H1 (cell line): ENCODE measurements at places on chromosomes 1 and 21.

DNA sequence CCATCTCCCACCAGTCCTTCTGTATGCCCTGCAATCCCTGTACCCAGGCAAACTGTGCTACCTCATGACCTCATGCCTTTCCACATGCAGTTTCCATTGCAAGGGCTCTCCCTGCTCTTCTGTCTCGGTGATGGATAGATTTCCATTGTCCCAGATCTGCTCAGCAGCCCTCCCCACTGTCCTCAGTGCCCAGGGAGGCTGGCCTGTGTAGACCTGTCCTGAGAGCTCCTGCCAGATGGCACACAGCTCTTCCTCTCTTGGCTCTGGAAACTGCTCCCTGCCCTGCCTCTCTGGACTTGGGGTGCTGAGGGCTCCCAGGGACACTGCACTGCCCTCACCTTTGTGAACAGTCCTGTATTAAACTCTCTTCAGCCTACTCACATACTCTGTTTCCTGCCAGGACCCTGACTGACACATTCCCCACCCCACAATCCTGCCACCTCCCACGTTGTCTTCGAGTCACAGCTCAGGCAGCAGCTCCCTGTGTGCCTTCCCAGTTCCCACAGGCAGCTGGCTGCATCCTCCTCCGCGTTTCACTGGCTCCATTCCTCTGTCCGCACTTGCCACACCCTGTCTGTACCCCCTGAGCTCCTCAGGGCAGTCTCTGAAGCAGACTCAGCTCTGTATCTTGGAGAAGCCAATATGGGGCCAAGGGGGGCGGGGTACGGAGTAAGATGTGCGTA, 57.0 kb downstream of the SPATA46 start:
- no peaks in the 10 kb centered on the region for H3K36me3 ChIP-seq
- H3K4me3 ChIP-seq: no peak overlapping the region
- H3K27me3 ChIP-seq: no peaks in the 10 kb centered on the region
- DNase-seq: no peak

- no peaks in the 10 kb centered on the region for H3K4me1 ChIP-seq
- H3K27me3 ChIP-seq: no peaks in the 10 kb centered on the region
- H3K27ac ChIP-seq: no peak overlapping the region
These were observed 112.2 kb downstream of the RYR2 start for GRCh38 chr1:237154157-237154556.

DNA sequence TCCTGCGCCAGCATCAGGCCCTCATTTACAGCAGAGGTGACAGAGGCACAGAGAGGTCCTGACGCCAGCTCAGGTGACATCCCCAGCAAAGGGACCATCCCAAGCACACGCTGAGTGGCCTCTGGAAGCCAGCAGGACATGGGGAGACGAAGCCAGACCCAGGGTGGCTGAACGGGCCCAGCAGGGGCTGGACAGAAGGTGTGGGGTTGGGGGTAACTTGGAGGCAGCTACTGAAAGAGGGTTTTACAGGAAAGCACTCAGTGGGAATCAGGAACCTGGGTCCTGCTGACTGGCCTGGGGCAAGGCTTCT, 1.6 kb upstream of the ARHGEF16 start:
- H3K4me1 ChIP-seq: peaks cover 11% of the 10 kb centered on the region
- no peak overlapping the region for H3K4me3 ChIP-seq
- no peak for DNase-seq
- H3K27ac ChIP-seq: no peak overlapping the region
- no peaks in the 10 kb centered on the region for H3K27me3 ChIP-seq

GRCh38 chr1:1089731-1090423, 15.8 kb upstream of the RNF223 start:
- no peaks in the 10 kb centered on the region for H3K27me3 ChIP-seq
- H3K27ac ChIP-seq: no peak overlapping the region
- no peak overlapping the region for H3K4me3 ChIP-seq
- H3K4me1 ChIP-seq: no peaks in the 10 kb centered on the region
- no peaks in the 10 kb centered on the region for H3K36me3 ChIP-seq

GRCh38 chr1:153428791-153429190, 12.5 kb downstream of the S100A7A start:
- no peak overlapping the region for H3K27ac ChIP-seq
- no peaks in the 10 kb centered on the region; the same call in 1 of the 2 replicates for H3K4me1 ChIP-seq
- no peak for DNase-seq
- no peak overlapping the region for H3K4me3 ChIP-seq

GRCh38 chr1:164622068-164622845, 63.3 kb downstream of the PBX1 start:
- H3K4me1 ChIP-seq: peaks cover 1% of the 10 kb centered on the region
- no peaks in the 10 kb centered on the region for H3K36me3 ChIP-seq
- no peaks in the 10 kb centered on the region for H3K27me3 ChIP-seq
- no peak overlapping the region for H3K4me3 ChIP-seq
- no peak for DNase-seq

DNA sequence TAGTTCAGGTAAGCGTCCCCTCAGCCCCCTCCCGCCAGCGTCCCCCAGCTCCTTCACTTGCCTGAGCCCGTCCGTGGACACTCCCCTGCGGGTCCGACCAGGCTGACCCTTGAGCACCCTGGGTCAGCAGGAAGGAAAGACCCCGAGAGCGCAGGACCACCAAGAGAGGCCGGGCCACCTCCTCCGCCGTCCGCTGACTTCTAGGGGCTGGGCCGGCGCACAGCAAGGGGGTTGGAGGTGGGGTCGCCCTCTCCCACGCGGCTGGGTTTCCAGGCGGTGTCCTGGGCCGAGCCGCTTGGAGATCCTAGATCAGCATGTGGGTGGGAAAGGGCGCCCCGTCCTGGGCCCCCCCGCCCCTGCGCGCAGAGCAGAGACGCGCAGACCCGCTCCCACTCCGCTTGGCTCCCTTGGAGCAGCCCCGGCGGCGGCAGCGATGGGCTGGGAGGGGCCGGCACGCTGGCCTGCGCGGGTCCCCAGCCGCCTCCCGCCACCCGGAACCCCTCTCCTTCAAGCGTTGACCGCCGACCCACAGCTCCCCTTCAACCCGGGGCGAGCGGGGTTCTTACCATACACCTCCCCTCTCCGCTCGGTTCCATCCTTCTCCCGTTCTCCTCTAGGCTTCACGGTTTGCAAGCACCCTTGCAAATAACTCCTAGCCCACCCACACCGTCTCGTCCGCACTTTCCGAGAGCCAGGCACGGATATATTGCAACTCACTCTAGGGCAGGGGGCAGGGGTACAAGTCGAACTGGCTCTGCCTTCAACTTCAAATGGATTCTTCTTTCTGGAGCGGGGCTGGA, 7.5 kb downstream of the KNCN start:
- H3K36me3 ChIP-seq: no peaks in the 10 kb centered on the region
- no peaks in the 10 kb centered on the region for H3K4me1 ChIP-seq
- peak overlapping the region; percentile 62 for H3K4me3 ChIP-seq
- no peak overlapping the region for H3K27ac ChIP-seq
- H3K27me3 ChIP-seq: peaks cover 31% of the 10 kb centered on the region
- no peak for DNase-seq

GRCh38 chr1:244406337-244406736, 45.4 kb downstream of the ADSS2 start:
- DNase-seq: no peak
- no peak overlapping the region for H3K4me3 ChIP-seq
- peaks cover 67% of the 10 kb centered on the region for H3K36me3 ChIP-seq
- H3K27ac ChIP-seq: no peak overlapping the region
- no peaks in the 10 kb centered on the region; the same call in 1 of the 2 replicates for H3K4me1 ChIP-seq

DNA sequence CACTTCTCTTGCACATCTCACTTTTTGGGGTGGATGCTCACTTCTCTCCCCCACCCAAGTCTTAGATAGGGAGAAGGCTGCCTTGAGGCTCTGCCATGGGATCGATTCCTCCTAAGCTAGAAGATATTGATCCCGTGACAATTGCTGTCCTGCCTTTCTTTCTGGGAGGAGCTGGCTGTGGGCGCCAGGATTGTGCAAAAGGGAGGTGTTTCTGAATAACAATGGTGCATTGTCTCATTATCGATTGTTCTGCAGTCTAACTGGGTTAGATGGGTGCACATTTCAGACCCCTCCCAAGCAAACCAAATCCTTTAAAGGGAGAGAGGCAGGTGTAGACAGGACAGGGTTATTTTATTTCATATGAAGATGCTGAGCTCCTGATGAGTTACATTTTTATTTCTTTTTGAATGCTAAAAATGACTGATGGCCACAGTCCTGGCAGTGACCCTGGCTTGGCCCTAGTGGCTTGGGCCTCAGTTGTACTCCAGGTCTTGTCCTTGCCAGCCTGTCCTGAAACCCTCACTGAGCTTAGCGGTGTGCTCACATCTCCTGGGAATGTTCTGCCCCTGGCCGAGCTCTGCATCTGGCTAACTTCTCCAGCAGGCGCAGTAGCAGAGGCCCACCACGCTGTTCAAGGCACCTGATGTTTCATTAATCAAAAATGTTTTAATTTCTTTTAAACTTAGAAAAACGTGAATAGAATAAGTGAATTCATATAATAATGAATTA, 99.0 kb upstream of the KAZN start:
- H3K27ac ChIP-seq: no peak overlapping the region
- H3K4me3 ChIP-seq: no peak overlapping the region
- no peaks in the 10 kb centered on the region; the same call in none of the 2 replicates for H3K4me1 ChIP-seq
- DNase-seq: no peak
- no peaks in the 10 kb centered on the region for H3K27me3 ChIP-seq
- no peaks in the 10 kb centered on the region for H3K36me3 ChIP-seq

- no peaks in the 10 kb centered on the region for H3K36me3 ChIP-seq
- no peak for DNase-seq
- peaks cover 2% of the 10 kb centered on the region; the same call in 1 of the 2 replicates for H3K4me1 ChIP-seq
- no peak overlapping the region for H3K27ac ChIP-seq
- H3K27me3 ChIP-seq: no peaks in the 10 kb centered on the region
These were observed 16.1 kb downstream of the IL6R start for GRCh38 chr1:154420961-154421924.

GRCh38 chr1:111318523-111318922, 27.9 kb downstream of the CHIA start:
- no peaks in the 10 kb centered on the region for H3K36me3 ChIP-seq
- DNase-seq: no peak
- no peak overlapping the region for H3K4me3 ChIP-seq
- no peaks in the 10 kb centered on the region for H3K27me3 ChIP-seq
- no peaks in the 10 kb centered on the region for H3K4me1 ChIP-seq

DNA sequence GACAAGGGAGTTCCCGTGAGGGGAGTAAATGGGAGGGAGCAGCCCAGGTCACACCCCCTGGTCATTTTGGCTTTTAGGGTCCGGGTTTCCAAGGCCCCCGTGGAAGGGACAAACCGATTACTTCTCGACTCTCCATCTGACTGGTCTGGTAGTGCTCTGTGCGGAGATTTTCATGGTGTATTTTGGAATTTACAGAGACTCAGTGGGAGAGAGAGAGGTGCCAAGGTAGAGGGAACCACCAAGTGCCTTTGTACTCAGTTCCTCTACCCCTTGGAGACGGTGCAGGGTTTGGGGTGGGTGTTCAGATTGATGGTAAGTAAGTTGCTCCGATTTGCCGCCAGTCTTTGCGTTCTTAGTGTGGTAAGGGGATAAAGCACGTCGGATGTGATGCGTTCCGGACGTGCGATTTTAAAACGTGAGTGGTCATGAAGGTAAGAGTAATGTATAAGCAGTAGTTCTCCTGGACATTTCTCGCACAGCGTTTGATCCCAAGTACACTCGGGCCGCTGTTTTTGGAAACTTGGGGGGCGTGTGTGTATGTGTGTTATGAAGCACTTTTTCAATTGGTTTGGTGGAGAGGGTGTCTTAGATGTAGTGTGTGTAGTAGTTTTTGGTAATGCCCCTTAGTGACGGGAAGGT, 682 bp downstream of the SUCO start:
- H3K36me3 ChIP-seq: no peaks in the 10 kb centered on the region
- peak overlapping the region; percentile 97 for H3K4me3 ChIP-seq
- peak overlapping the region; percentile 97 for H3K27ac ChIP-seq
- H3K27me3 ChIP-seq: no peaks in the 10 kb centered on the region

DNA sequence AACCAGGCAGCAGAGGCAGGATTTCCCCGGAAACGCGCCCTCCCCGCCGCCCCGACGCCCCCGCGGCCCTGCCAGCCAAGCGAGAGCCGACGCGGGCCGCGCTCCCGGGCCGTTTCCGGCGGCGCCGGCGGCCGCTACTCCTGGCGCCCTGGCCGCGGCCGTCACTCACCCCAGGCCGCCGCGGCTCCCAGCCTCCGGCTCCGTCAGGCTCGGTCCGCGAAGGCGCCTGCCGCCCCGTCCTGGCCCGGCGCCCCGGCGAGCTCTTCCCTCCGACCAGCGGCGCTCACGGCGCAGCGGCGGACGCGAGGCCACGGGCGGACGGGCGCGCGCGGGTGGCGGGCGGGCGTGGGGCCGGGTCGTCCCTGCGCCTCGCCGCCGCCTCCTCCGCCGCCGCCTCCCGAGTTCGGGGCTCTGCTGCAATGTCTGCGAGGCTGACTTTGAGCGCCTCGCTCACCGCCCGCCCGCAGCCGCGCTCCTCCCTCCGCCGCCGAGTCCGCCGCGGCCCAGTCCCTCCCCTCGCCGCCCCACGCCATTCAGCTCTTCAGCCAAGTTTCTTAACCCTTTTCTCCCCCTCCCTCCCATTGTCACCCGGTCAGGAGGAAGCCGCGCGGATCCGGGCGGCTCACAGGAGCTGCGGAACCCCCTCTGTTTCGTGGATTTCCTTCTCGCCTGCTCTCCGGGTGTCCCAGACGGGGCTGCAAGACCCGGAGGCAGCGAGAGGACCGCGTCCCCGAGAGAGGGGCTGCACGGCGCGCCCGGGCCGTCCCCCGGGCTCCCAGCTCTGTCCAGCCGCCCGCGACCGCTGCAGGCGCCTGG, at the start of gene NRIP1:
NRIP1 (minus strand) TSS at position 425 of the 816 bp plus-strand sequence. CDS start 96,808 bp downstream, outside the sequence.
- DNase-seq: no peak
- H3K27me3 ChIP-seq: no peaks in the 10 kb centered on the region
- H3K27ac ChIP-seq: no peak within 1 kb of the TSS; the same call in 1 of the 2 replicates
- peak within 1 kb of the TSS; percentile 39 for H3K4me3 ChIP-seq

GRCh38 chr1:207097871-207098324, 6.1 kb upstream of the C4BPA start:
- H3K4me3 ChIP-seq: no peak overlapping the region
- H3K27ac ChIP-seq: no peak overlapping the region
- no peaks in the 10 kb centered on the region for H3K4me1 ChIP-seq
- no peaks in the 10 kb centered on the region for H3K36me3 ChIP-seq

- no peaks in the 10 kb centered on the region for H3K4me1 ChIP-seq
- no peak overlapping the region for H3K27ac ChIP-seq
- H3K4me3 ChIP-seq: no peak overlapping the region
- no peaks in the 10 kb centered on the region for H3K36me3 ChIP-seq
These were observed 10.5 kb downstream of the C1orf167 start for GRCh38 chr1:11772458-11772857.

GRCh38 chr1:50633465-50633864, 210.2 kb upstream of the DMRTA2 start:
- DNase-seq: no peak
- H3K27me3 ChIP-seq: no peaks in the 10 kb centered on the region
- H3K4me1 ChIP-seq: no peaks in the 10 kb centered on the region
- H3K4me3 ChIP-seq: no peak overlapping the region
- no peaks in the 10 kb centered on the region for H3K36me3 ChIP-seq

DNA sequence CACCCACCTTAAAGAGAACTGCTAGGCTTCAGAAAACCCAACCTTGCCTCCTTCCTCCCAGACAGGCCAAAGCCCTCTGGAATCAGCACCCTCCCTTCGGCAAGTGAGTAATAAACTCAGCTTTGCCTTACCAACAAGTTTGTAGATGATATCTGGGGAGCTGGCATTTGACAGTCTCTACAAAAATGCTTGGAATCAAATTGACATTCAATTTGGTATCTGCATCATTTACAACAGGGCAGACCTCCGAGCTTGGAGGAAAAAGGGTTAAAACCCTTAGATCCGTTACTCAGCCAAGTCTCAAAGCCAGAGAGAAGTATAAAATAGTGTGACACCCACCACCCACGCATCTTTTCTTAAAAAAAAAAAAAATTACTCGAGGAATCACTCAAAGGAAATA, 149.3 kb upstream of the EDN2 start:
- DNase-seq: no peak
- H3K27me3 ChIP-seq: no peaks in the 10 kb centered on the region
- no peak overlapping the region for H3K4me3 ChIP-seq
- no peak overlapping the region for H3K27ac ChIP-seq
- no peaks in the 10 kb centered on the region for H3K36me3 ChIP-seq
